ENCODE measurements at places on chromosomes 4 and X. TPM values are rescaled to one million over a fixed set of nuclear protein-coding genes. Genes with fewer than 3 reads are reported as not detected.

The CXCL9 gene
- not detected for total RNA-seq

The MAGEA2 gene
- total RNA-seq = 0.93 TPM

The CD38 gene
- total RNA-seq = 0.84 TPM

The NDNF gene
- total RNA-seq = 27.5 TPM

The ITGB1BP2 gene
- total RNA-seq = 1.6 TPM

The FRMD7 gene
- total RNA-seq = not detected

The OCIAD1 gene
- total RNA-seq = 233 TPM

The RCHY1 gene
- 43.3 TPM for total RNA-seq

The MAGEA12 gene
- not detected for total RNA-seq

- peak; percentile 58 for DNase-seq
Observed at GRCh38 chrX:8738588-8739189, 6.8 kb upstream of the ANOS1 start.

GRCh38 chr4:133598779-133599178, 449.7 kb downstream of the PCDH10 start:
- DNase-seq = no peak

DNA sequence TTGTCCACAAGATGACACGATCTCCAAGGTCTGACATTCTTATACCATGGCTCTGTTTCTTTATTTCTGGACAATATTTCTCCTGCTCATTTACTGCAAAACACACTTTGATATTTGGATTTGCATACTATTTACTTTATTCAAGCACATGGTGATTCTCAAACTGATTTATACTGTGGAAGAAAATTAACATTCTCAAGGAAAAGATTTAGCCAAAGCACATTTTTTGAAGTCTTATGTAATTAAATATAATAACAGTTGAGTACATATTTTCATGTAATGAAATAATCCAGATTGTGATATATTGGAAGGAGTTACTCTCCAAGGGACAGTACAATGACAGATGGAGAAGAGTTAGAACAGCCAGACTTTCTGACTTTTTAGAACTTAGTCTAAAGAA, 155.8 kb upstream of the CT83 start:
- no peak for DNase-seq

DNA sequence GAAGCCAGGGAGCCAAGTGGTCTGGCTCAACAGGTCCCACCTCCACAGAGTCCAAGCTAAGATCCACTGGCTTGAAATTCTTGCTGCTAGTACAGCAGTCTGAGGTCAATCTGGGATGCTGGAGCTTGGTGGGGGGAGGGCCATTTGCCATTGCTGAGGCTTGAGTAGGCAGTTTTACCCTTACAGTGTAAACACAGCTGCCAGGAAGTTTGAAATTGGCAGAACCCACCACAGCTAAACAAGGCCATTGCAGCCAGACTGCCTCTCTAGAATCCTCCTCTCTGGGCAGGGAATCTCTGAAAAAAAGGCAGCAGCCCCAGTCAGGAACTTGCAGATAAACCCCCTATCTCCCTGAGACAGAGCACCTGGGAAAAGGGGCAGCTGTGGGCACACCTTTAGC, 84.9 kb downstream of the EDA2R start:
- no peak for DNase-seq

GRCh38 chr4:124203613-124204238, 508.8 kb downstream of the ANKRD50 start:
- no peak for DNase-seq

- no peak for DNase-seq
Observed at GRCh38 chr4:156303708-156304107, 350.0 kb upstream of the CTSO start.

- DNase-seq = peak; percentile 29
Observed at GRCh38 chrX:38220415-38221390, at the start of gene SRPX. Gene SRPX (minus strand): TSS chrX:38220871. CDS start chrX:38220792, 79 bp downstream.

DNA sequence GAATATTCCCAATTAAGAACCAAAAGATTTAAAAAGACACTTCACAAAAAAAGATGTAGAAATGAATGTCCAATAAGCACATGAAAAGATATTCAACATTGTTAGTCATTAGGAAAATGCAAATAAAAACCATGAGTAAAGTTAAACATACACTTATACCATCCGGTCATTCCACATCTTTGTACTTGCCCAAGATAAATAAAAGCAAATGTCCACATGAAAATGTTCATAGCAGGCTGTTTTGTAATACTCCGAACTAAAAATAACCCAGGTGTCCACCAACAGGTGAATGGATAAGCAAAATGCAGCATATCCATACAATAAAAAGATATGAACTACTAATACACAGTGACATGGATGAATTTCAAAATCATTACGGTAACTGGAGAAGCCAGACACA, 28.6 kb upstream of the ZCCHC4 start:
- no peak for DNase-seq

DNA sequence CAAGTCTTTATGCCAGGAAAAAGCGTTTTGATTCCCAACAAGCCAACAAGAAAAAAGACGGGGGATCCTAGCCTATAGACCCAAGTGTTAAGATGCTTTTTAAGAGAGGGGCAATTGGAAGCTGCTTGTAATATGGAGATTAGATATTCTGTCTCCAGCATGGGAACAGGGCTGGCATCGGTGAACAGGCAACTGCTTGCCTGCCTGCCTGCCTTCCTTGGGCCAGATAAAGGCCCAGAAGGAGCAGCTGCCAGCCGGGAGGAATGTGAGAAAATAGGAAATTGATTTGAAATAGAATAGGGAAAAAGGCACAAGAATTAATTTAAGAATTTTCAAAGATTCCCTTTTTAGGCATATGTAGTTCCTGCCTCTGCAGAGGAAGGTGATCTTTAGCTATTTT, 192.2 kb downstream of the TENM3 start:
- DNase-seq = no peak

- no peak for DNase-seq
Observed at GRCh38 chrX:130523460-130524394, 121.9 kb downstream of the RBMX2 start.

GRCh38 chr4:125319311-125319710, 4.6 kb downstream of the FAT4 start:
- DNase-seq = no peak

- DNase-seq = no peak
Observed at GRCh38 chr4:38523524-38524448, 140.2 kb upstream of the KLF3 start.

GRCh38 chr4:19947349-19947748, 304.4 kb upstream of the SLIT2 start:
- no peak for DNase-seq

DNA sequence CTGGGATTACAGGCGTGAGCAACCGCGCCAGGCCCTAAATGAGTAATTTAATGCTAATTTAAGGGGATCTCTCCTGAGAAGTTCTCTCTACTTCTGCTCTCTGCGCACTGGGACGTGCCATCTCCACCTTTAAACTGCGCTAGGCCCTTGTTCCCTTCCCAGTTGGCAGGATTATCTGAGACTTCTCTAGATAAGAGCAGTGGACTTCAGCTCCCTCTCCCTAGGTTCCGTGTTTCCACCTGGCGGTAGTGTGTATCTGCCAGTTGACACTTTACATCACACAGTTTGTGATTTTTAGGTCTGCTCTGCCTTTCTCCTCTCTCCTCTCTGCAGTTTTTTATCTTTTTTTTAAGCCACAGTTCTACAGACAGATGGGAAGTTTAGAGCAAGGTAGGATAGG, 40.2 kb downstream of the ARHGAP10 start:
- peak; percentile 63 for DNase-seq

DNA sequence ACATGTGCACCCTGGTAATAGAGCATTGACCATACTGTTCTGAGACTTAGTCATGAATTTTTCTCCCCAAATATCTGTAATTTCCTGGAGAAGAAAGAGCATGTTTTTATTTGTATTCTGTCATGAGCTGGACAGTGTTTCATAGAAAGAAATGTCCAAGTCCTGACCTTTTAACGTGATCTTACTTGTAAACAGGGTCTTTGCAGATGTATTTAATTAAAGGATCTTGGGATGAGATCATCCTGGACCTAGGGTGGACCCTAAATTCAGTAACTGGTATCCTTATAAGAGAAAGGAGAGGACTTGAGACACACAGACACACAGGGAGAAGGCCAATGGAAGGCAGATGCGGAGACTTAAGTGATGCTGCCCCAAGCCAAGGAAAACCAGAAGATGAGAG, 3.6 kb downstream of the ADGRA3 start:
- no peak for DNase-seq

- DNase-seq = peak; percentile 35
Observed at GRCh38 chr4:184937030-184937710, 81.1 kb upstream of the HELT start.

DNA sequence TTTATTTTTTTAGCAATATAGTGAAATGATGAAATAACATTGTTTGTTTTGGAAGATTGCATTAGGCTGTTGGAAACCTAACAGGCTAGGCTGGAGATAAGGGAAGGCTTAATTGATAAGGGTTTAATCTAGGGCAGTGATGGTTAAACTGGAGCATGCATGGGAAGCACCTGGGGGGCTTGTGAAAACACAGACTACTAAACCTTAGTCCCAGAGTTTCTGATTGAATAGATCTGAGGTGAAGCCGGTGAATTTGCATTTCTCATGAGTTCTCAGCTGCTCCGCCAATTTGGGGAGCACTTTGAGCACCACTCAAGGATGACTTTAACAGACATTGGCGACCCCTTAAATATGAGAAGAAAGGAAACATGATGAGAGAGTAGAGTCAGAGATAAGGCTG, 11.5 kb downstream of the STK26 start:
- DNase-seq = no peak
